ENCODE measurements at places on chromosomes 5 and 9.

GRCh38 chr5:140342896-140343295 is 3.5 kb downstream of the HBEGF start:
- DNase-seq = no peak

DNA sequence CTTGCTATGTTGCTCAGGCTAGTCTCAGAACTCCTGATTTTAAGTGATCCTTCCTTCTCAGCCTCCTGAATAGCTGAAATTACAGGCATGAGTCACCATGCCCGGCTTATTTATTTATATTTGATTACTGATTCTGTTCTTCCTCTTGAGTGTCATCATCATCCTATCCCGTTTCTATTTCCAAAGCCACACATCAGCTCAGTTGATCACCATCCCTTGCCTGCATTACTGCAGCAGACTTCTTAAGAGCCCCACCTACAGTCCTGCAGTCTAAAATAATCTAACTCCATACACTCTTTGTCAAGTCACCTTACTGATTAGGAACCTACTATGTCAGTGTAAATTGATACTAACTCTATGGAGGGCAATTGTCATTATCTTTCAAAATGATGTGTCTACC is 138.9 kb upstream of the RAI14 start:
- no peak for DNase-seq

- DNase-seq = no peak
Measured at GRCh38 chr5:3353561-3353960, 242.1 kb upstream of the IRX1 start.

DNA sequence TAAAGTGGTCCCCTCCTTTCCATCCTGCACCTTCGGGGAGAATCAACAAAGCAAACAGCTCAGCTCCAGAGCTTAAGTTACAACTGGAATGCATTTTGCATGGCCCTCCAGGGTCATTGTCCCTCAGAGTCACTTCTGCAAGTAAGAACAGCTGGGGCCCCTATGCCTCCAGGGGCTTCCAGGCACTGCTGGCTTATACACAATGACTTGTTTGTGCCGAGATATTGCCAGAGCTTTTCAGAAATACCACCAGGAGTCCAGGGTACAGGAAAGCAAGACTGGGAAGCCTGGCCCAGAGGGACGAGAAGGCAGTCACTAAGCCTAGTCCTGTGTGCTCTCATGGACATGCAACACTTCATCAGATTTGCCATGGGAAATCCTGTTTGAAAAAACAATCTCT is 11.3 kb downstream of the FRMD3 start:
- no peak for DNase-seq

DNA sequence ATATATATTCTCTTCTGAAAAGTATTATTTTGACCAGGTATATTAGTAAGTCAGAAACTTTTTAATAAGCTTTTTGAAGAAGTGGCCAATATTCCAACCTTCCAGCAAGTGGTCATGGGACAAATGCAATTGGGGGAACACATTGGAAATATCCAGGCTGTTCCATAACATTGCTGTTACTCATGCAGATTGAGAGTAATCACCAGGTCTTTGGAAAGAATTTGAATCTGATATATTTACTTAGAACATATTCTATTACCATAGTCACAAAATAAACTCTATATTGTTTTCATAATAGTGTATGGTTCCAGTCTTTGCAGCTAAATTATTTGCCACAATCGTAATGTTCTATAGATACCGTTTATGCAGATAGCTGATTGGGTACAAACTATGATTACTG is 102.8 kb downstream of the TAF11L14 start:
- DNase-seq = no peak

GRCh38 chr9:10094563-10094962 is 518.2 kb downstream of the PTPRD start:
- DNase-seq = no peak

GRCh38 chr5:427415-428087 is 15.4 kb upstream of the EXOC3 start:
- DNase-seq = no peak

- DNase-seq = no peak
Measured at GRCh38 chr5:10140195-10140973, 109.3 kb downstream of the ATPSCKMT start.

DNA sequence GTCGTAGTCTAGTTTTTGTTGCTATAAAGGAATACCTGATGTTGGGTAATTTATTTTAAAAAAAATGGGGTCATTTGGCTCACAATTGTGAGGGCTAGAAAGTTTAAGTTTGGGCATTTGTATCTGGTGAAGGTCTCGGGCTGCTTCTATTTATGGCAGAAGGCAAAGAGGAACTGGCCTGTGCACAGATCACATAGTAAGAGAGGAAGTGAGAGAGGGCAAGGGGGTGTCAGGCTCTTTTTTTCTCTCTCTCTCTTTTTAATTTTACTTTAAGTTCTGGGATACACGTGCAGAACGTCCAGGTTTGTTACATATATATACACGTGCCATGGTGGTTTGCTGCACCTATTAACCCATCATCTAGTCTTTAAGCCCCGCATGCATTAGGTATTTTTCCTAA is 453.3 kb downstream of the DIRAS2 start:
- peak; percentile 50 for DNase-seq

- no peak for DNase-seq
Measured at GRCh38 chr5:157189223-157189622, 8.6 kb downstream of the ITK start.

- no peak for DNase-seq
Measured at GRCh38 chr5:160233215-160233614, 3.9 kb downstream of the FABP6 start.

GRCh38 chr5:79814699-79815098 is 125.1 kb downstream of the CMYA5 start:
- no peak for DNase-seq

GRCh38 chr5:131396015-131396414 is 132.2 kb downstream of the CDC42SE2 start:
- peak; percentile 59 for DNase-seq

- no peak for DNase-seq
Measured at GRCh38 chr5:80933036-80933435, 27.1 kb upstream of the RASGRF2 start.

- no peak for DNase-seq
Measured at GRCh38 chr5:174338185-174339010, 292.9 kb downstream of the NSG2 start.

GRCh38 chr9:1005043-1005667 is 28.7 kb downstream of the DMRT3 start:
- DNase-seq = peak; percentile 54

- DNase-seq = peak; percentile 38
Measured at GRCh38 chr9:91245431-91246313, 116.0 kb downstream of the AUH start.

DNA sequence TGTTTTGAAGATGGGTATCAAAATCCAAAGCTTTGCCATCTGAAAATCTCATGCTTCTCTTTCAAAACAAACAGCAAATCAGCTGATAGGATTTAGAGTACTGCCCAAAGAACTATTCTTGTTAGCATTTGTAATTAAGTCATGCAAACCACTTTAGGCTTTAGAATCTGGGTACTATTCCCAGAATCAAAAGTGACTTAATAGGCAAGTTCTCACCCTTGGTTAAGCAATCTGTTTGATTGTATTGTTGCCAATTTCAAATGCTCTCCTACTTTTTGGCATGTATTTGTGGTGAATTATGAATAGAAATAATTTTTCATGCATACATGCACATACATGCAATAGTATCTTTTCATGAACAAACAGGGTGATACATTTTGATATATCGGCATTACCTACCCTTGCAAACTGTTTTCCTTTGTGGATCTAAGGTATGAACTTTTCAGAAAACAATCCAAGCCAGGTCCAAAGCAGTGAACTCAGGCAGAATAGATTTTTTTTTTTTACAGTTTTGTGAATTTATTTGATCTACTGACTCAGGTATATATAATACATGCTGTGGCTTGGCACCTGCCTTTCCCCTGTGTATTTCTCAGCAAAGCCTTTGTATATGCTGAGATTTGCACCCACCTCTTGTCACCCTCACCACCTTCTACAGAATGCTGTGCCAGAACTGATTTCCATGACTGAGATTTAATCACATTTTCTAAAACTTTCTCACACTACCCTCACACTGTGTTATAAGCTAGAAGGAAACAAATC is 9.0 kb downstream of the IL33 start:
- DNase-seq = no peak

DNA sequence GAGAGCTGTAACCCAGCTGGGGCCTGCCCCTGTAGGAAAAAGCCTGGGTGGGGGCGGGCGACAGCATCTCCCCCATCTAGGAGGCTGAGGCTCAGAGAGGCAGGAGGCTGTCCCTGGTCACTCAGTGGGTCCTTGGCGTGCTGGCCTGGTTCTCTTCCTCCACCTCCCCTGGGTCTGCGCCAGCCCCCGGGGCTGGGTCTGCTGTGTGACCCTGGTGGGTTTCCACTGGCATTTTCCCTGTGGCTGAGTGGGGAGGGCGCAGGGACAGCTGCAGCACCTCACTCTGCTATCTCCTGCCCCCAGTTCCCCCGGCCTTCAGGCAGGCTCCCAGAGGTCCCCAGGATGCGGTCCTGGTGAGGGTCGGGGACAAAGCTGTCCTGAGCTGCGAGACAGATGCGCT is 59.5 kb upstream of the ASS1 start:
- DNase-seq = no peak

- peak; percentile 74 for DNase-seq
Measured at GRCh38 chr9:129580211-129580915, 40.5 kb downstream of the C9orf50 start.

- no peak for DNase-seq
Measured at GRCh38 chr5:43140286-43140685, 19.6 kb downstream of the ZNF131 start.

DNA sequence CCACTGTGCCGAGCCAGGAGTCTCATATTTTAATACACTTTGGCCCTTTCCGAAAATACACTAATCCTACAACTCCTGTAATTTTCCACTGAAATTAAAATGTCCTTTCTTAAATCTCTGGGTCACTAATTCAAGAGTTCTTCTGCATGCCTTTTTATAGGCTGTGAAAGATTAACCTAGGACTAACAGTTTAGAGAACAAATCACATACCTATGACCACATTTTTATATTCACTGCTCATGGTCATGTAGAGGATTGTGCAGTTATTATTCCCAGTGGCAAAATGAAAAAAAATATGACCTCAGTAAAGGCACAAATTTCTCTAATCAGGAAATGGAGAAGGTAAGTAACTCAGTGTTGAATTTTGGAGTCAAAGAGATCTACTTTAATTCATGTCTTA is 33.4 kb downstream of the SLCO4C1 start:
- DNase-seq = no peak

DNA sequence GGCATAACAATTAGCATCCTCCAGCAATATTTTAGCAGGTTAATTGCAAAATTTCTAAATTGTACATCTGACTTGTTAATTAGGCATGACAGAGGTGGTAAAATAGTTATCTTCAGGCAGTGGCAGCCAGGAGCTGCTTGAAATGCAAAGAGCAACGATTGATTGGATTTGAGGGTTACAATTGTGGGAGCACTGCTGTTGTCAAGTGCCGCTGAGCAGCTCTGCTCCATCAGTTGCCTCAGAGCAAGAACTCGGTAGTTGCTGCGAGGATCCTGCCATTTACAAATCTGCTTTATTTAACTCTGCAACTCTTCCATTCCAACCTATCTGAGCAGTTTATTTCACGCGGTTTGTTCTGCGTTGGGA is 12.6 kb downstream of the PBX3 start:
- DNase-seq = no peak

All from GM10248 (cell line).